ENCODE measurements at places on chromosomes 11 and 22.
A peak's percentile ranks its signal among the peaks of the same experiment; 100 is the strongest.

GRCh38 chr11:111764621-111765020 is 1.6 kb downstream of the PPP2R1B start:
- no peak for DNase-seq
- H3K27me3 ChIP-seq = no peaks in the 10 kb centered on the region
- H3K27ac ChIP-seq = no peak overlapping the region
- peak overlapping the region; percentile 66 for H3K4me3 ChIP-seq

- peak; percentile 88 for DNase-seq
- no peak overlapping the region for H3K4me3 ChIP-seq
- H3K4me1 ChIP-seq = peaks cover 41% of the 10 kb centered on the region
- H3K27ac ChIP-seq = peak overlapping the region; percentile 90
- H3K36me3 ChIP-seq = peaks cover 69% of the 10 kb centered on the region
Observed at GRCh38 chr22:38228873-38229740, 27.3 kb downstream of the MAFF start.

GRCh38 chr11:103826856-103827255 is 209.6 kb upstream of the DDI1 start:
- no peaks in the 10 kb centered on the region for H3K27me3 ChIP-seq
- H3K36me3 ChIP-seq = no peaks in the 10 kb centered on the region
- DNase-seq = no peak
- H3K27ac ChIP-seq = no peak overlapping the region
- no peak overlapping the region for H3K4me3 ChIP-seq

DNA sequence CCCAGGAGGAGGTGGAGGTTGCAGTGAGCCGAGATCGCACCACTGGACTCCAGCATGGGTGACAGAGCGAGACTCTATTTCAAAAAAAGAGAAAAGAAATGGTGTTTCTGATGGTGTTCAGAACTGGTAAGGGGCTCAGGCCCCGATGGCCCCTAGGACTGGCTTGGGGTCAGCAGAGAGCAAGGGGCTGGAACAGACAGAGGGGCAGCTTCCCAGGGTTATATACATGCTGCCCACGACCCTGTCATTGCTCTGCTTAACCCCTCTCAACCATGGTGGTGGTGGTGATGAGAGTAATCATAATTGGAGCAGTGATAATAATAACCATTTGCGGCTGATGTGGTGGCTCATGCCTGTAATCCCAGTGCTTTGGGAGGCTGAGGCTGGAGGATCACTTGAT is 79.4 kb downstream of the CEP164 start:
- H3K36me3 ChIP-seq = peaks cover 20% of the 10 kb centered on the region
- no peak overlapping the region for H3K27ac ChIP-seq
- no peak overlapping the region for H3K4me3 ChIP-seq
- no peak for DNase-seq

DNA sequence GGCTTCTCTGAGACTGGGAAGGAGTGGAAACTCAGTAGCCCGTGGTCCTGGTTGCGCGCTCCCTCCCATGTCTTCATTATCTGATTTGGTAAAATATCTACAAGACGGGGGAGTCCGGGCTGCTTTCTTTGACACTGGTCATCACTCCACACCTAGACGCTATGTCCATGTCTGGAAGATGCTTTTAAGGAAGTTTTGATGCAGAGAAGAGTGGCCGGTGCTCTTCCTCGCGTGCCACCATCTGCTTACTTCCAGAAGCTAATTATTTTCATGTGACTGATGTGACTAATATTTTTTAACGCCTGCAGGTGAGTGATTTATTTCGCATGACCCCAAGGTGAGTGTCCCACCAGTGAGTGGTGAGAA is 339 bp upstream of the TRIM21 start:
- no peaks in the 10 kb centered on the region for H3K36me3 ChIP-seq
- peak overlapping the region; percentile 62 for H3K4me3 ChIP-seq
- peaks cover 2% of the 10 kb centered on the region for H3K27me3 ChIP-seq
- H3K4me1 ChIP-seq = no peaks in the 10 kb centered on the region
- DNase-seq = no peak

DNA sequence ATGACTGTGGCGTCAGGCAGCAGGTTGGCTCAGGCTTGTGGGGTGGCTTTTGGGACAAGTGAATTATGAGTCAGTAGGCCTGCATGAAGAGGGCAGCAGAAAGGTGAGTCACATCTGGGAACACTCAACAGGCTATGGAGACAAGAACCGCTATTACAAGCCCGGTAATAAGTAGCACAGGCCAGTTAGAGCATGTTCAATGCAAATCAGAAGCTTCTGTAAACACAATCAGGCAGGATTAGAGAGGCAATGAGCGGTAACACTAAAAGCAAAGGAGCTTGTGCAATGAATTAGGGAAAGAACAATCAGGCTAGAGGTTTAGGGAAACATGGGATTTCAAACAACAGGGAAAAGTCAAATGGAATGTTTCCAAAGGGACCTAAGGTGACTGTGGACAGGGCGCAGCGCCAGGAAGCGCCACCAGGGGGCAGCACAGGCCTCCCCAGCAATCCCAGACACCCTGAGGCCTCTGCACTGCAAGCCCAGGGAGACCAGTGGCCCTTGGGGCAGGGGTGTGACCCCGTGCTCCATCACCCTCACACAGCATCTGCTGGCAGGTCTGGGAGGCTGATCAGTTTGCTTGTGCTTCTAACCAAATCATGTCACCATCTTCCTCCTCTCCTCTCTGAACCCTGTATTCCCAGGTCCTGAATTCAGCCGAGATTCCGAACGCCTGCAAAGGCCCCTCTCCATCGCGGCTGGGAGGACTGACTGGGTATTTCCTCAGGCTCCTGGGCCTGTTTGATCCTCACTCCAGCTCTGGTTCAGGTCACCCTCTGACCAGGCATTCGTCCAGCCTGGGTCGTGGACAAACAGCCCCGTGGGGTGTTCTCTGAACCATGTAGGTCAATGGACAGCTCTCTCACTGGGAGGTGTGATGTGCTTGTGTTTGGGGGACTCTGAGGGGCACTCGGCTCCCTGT is 50.0 kb downstream of the C11orf58 start:
- no peaks in the 10 kb centered on the region for H3K36me3 ChIP-seq
- no peaks in the 10 kb centered on the region for H3K27me3 ChIP-seq
- peak; percentile 78 for DNase-seq
- peak overlapping the region; percentile 58 for H3K27ac ChIP-seq
- H3K4me1 ChIP-seq = peaks cover 48% of the 10 kb centered on the region

GRCh38 chr11:33643167-33643824 is 57.3 kb downstream of the C11orf91 start:
- no peaks in the 10 kb centered on the region for H3K27me3 ChIP-seq
- H3K36me3 ChIP-seq = 0 out of 2 replicates have a peak, but pooled peaks cover 4% of the 10 kb centered on the region
- DNase-seq = no peak
- peak overlapping the region; percentile 90 for H3K27ac ChIP-seq

GRCh38 chr22:43698403-43698802 is 113.7 kb downstream of the EFCAB6 start:
- no peak for DNase-seq
- H3K36me3 ChIP-seq = no peaks in the 10 kb centered on the region
- H3K27ac ChIP-seq = no peak overlapping the region
- H3K4me3 ChIP-seq = no peak overlapping the region

- H3K4me1 ChIP-seq = no peaks in the 10 kb centered on the region
- H3K27me3 ChIP-seq = no peaks in the 10 kb centered on the region
- H3K4me3 ChIP-seq = no peak overlapping the region
Observed at GRCh38 chr22:46622081-46622521, 1.9 kb downstream of the GRAMD4 start.

- no peaks in the 10 kb centered on the region for H3K4me1 ChIP-seq
- DNase-seq = no peak
- H3K27ac ChIP-seq = no peak overlapping the region
- H3K36me3 ChIP-seq = no peaks in the 10 kb centered on the region
- no peaks in the 10 kb centered on the region for H3K27me3 ChIP-seq
Observed at GRCh38 chr22:26551568-26551967, 38.4 kb downstream of the TPST2 start.

- H3K4me1 ChIP-seq = 0 out of 2 replicates have a peak, but pooled peaks cover 3% of the 10 kb centered on the region
- no peak overlapping the region for H3K4me3 ChIP-seq
- no peaks in the 10 kb centered on the region for H3K36me3 ChIP-seq
- H3K27ac ChIP-seq = no peak overlapping the region
- no peaks in the 10 kb centered on the region for H3K27me3 ChIP-seq
Observed at GRCh38 chr11:93548679-93549319, 5.6 kb upstream of the SMCO4 start.

GRCh38 chr11:121214861-121215260 is 77.7 kb upstream of the SC5D start:
- no peak for DNase-seq
- H3K4me1 ChIP-seq = no peaks in the 10 kb centered on the region
- H3K27ac ChIP-seq = no peak overlapping the region
- no peaks in the 10 kb centered on the region for H3K36me3 ChIP-seq
- peaks cover 81% of the 10 kb centered on the region for H3K27me3 ChIP-seq

DNA sequence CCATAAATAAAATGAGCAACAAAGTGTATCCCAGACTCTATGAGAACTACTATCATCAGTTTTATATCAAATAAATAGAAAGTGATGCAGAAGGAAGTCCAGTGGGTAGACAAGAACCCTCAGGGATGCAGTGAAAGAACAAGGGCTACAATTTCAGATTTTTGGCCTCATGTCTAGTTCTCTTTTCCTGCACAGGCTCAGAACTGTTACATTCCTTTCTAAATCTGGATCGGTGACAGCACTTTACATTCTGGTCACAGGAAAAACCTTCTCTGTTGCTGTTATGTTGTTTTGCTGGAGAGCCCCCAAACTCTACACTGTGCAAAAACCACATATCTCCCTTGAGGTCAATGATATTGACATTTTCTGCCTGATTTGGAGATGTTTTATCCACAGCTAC is 108.8 kb upstream of the ANO5 start:
- H3K4me1 ChIP-seq = no peaks in the 10 kb centered on the region
- DNase-seq = no peak
- no peaks in the 10 kb centered on the region for H3K27me3 ChIP-seq
- H3K36me3 ChIP-seq = no peaks in the 10 kb centered on the region
- H3K27ac ChIP-seq = no peak overlapping the region
- H3K4me3 ChIP-seq = no peak overlapping the region

DNA sequence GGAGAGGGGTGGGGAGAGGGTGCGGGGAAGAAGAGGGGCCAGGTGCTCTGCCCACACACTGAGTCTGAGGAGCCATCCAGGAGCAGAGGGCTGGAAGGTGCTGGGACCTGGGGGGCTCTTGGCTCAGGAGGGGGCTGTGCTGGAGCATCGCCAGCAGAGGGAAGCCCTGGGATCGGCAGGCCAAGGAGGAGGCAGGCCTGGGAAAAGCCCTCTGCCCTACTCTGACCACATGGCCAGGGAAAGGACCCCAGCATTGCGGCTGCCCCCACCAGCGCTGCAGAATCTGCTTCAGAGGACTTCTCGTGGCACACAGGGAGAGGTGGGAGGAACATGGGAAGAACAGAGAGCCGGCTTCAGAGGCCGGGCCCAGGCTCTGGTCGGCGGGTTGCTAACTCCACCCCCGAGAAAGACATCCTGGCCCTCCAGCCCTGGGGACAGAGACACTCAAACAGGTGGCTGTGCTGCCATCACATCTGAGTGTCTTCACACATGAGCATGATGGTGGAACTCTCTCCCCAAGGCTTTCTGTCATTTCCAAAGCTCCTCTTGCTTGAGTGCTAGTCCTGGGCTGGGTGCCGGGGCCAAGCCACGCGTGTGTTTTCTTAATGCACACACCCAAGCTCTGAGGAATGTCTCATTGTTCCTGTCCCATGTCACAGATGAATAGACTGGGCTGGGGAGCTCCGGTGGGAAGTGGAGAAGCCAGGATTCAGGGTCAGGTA is 1378.0 kb downstream of the BRD1 start:
- no peak for DNase-seq
- H3K27me3 ChIP-seq = peaks cover 98% of the 10 kb centered on the region
- no peak overlapping the region for H3K4me3 ChIP-seq
- H3K36me3 ChIP-seq = no peaks in the 10 kb centered on the region
- H3K4me1 ChIP-seq = no peaks in the 10 kb centered on the region

DNA sequence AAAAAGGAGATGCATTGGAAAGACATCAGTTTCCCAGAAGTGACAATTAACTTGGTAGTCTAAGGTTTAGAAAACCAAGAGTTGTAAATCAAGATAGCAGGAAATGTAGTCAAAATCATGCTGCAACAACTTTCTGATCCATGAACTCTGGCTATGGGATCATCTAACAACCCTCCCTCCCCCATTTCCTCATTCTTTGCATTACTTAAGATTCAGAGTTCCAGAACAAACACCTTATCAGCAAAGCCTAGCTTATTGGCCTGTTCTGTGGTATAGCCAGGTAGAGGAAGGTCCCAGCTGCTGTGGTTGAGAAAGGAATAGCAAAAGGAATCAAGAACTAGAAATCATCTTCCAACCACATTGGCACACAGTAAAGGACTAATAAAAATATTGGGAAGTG is 651.1 kb downstream of the METTL15 start:
- DNase-seq = peak; percentile 63
- H3K4me1 ChIP-seq = peaks cover 28% of the 10 kb centered on the region
- no peak overlapping the region for H3K4me3 ChIP-seq
- H3K27ac ChIP-seq = peak overlapping the region; percentile 63
- no peaks in the 10 kb centered on the region for H3K27me3 ChIP-seq
- H3K36me3 ChIP-seq = no peaks in the 10 kb centered on the region

DNA sequence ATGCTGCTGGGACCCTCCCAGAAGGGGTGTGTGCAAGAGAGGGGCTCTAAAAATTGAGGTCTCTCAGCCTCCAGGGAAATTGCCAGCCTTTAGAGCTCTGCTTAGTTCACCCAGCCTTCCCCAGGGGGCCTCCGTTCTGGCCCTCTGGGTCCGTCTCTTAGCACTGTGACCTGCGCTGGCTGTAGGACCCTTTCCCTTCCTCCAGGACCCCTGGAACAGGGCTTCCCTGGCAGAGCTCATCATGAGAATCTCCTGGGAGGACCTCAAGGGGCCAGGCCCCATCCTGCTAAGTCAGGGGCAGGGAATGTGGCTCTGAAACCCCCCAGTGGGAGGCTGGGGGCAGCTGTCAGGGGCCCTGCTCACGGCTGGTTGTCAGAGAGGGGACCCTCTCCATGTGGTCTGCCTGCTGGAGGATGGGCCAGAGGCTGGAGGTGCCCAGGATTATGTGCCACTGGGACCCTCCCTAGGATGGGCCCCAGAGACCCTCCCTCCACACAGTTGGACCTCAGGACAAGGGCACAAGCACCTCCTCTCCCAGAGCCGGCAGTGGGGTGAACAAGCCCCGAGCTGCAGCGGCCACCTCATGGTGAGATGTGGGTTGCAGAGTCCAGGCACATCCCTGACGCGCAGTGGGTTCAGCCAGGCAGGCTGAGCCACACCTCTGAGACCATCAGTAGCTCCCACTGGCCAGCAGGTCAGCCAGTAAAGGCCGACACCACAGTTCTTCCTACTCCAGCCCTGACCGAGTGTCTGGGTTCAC is 27.1 kb upstream of the GAL start:
- no peak overlapping the region for H3K4me3 ChIP-seq
- no peak for DNase-seq
- no peaks in the 10 kb centered on the region for H3K36me3 ChIP-seq
- H3K27me3 ChIP-seq = peaks cover 84% of the 10 kb centered on the region

- no peak for DNase-seq
- H3K4me3 ChIP-seq = no peak overlapping the region
- H3K27ac ChIP-seq = no peak overlapping the region
- H3K4me1 ChIP-seq = peaks cover 31% of the 10 kb centered on the region
Observed at GRCh38 chr11:126398721-126399120, 43.2 kb downstream of the ST3GAL4 start.

DNA sequence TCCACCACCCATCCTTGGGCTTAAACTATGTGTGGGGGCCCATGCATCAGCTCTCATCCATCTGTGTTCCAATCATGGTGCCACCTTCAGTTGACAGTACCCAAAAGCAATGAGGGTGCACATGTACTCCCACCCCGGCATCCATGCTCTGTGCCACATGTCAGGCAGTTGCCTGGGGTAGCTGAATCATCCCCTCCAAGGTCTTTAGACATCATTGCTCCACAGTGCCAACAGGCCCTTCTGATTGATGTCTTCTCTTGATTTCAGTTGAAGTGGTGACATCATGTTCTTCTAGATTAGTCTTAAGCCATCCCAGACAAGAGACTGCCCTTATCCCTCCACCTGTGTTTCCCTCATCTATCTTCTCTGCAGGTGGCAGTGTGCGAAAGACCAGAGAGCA is 42.5 kb downstream of the TMPRSS5 start:
- no peak for DNase-seq
- no peak overlapping the region for H3K27ac ChIP-seq
- H3K36me3 ChIP-seq = no peaks in the 10 kb centered on the region
- H3K4me1 ChIP-seq = 0 out of 2 replicates have a peak, but pooled peaks cover 8% of the 10 kb centered on the region
- H3K27me3 ChIP-seq = peaks cover 5% of the 10 kb centered on the region

Data from PC-9 (cell line).